ENCODE measurements at places on chromosomes 13 and 19.

DNA sequence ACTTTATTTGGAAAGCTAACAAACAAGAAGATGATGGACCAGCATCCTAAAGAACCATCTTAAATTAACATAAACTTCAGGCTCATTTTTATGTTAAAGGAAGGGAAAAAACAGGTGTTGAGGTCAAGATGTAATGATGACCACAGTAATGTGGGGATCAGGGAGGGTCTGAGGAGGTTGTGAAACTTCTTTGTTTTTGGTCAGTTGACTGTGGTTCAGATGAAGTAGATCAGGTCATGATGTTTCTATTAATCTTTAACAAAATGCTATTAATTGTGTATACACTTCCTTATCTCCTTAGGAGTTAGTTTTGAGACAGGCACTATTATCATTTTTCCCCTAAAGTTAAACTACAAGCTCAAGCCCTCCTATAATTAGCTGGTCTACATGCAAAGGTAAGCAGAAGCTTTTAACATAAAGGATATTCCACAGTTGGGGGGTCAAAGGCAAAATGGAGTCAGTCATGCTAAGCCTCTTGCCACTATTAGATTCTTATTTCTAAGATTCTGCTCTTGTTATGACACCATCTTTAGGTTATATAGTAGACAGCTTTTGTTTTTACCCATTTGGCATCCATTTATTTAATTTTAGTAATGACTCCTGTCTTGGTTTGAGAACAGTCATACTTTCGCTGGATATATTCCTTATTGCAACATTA lies 800.1 kb upstream of the PCDH9 start:
- DNase-seq, result no peak

- no peak for DNase-seq
Measured at GRCh38 chr19:40598918-40599307, 2.3 kb upstream of the LTBP4 start.

GRCh38 chr13:72666391-72666790 lies 61.0 kb downstream of the MZT1 start:
- no peak for DNase-seq

DNA sequence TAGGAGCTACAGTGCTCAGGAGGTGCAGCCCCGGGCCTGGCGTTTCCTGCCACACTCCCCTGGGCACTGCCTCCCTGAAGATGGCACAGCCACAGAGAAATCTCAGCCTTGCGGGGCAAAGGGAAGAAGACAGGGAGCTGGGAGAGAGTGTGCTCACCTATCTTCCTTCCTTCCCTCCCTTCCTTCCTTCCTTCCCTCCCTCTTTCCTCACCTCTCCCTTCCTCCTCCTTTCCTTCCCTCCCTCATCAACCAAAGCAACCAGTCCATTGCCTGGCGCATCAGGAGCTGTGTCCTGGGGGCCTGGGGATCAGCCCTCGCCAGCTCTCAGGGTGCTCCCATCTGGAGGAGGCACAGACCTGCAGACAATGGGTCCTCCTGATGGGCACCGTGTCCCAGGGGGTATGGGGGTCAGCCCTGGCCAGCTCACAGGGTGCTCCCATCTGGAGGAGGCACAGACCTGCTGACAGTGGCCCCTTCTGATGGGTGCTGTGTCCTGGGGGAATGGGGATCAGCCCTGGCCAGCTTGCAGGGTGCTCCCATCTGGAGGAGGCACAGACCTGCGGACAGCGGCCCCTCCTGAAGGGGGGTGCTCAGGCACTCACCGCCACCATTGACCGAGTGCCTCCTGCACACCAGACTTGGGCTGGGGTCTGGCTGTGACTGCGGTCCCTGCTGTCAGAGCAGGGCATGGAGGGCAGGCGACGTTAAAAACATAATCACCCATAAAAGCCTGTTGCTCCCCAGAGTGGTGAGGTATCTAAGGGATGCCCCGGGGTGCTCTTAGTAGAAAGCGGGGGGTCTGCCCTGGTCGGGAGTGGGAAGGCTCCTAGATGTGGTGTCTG lies 120.2 kb downstream of the URI1 start:
- DNase-seq, result no peak

DNA sequence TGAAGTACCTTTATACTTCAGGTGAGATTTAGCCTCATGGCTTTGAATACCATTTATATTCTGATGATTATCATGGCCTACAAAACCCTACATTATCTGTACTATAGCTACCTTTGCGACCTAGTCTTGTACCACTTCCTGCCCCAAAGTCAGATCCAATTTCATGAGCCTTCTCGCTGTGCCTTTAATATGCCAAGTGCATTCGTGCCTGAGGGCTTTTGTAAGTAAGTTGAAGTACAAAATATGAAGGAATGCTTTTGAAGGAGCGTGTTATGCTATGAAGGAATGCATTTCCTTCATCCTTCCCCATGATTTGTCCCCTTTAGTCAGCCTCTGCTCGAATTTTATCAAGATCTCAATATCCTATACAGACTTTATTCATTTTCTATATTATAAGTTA lies 9.2 kb upstream of the RASL11A start:
- DNase-seq, result no peak

DNA sequence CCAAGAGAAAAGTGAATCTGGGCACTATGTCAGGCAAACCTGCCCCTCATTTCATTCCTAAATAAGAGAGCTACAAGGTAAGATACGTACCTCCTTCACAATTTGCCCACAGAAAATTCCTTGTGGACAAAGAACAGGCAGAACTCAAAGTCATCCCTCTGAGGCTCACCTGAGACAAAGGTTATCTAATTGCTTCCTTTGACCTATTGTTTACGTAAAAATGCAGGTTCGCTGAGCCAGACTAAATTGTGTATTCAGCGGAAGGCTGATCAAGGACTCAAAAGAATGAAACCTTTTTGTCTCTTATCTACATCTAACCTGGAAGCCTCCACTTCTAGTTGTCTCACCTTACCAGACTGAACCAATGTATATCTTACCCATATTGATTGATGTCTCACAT lies 213.3 kb downstream of the POSTN start:
- DNase-seq, result no peak

DNA sequence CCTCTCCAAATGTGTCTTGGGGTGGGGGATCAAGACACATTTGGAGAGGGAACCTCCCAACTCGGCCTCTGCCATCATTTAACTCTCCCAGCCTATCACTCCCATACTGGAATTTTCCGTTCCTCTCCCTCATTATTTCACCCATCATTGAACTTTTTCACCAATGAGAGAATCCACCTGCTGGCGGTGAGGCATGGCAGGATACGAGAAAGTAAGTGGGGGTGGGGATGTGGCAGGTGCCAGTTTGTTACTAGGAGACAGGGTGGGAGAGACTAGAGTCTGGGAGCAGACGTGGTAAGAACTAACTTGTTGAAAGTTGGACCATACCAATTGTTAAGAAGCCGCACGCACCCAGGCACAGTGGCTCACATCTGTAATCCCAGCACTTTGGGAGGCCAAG lies 6.9 kb downstream of the GIPR start:
- DNase-seq, result no peak

- peak; percentile 42 for DNase-seq
Measured at GRCh38 chr13:95150555-95150954, 150.7 kb downstream of the ABCC4 start.

GRCh38 chr13:30466841-30467252 lies 1.1 kb upstream of the HMGB1 start:
- DNase-seq, result no peak

DNA sequence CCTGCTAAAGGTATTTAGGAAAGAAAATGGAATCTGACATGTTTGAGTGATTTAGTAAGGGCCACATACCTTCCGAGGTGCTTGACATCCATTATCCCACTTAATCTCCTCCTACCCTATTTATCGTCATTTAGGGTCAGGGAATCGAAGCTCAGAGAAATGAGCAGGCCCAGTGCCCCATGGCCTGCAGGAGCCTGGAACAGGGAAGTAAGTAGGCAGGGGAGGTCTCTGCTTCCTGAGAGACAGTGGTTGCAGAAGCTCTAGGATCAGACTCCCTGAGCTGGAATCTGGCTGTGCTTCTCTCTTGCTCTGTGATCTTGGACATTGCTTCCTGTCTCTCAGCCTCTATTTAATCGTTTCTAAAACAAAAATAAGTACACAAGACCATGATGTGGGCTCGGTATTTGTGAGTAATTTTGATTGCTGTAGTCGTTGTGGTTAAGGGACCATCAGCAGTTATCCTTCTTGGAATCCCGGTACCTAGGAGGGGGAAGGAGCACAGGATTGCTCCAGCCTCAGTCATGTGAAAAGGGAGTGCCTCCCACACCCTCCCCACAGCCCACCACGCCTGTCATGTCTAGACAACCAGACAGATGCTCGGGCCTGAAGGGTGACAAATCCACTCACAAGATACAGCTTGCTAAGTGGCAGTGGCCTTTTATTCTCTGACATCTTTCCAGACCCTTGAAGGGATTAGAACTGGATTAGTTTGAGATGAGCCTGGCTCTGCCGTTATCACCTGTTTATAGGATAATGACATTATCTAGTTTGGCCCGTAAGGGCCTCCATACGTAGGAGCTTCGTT lies 169.2 kb upstream of the TSHZ3 start:
- DNase-seq, result no peak

DNA sequence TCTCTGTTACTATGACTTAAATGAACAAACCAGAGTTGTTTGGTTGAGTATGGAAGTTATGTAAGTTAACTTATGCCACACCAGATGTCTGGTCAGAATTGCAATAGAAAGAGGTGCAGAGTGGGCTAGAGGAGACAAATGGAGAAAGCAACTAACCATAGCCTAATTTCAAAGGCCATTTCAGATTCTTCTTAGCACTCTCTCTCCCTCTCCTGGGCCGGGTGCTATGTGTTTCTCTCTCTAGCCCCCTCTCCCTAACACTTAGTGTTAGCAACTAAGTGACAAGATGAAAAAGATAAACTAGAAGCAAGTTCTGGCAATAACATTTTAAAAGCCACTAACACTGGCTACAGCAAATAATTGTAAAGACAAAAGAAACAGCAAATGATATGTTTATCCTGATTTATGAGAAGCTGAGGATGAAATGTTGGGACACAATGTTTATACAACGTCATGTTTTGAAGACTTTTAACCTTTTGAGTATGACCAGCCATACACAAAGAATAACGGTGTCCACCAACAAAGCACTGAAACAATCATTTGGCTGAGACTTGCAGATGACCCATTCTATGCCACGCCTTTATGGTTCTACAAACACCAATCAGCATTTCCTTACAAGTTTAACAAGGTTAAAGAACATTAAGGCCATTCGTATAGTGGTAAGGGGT lies 18.6 kb downstream of the SERPINE3 start:
- DNase-seq, result no peak

- DNase-seq, result peak; percentile 73
Measured at GRCh38 chr13:33312150-33312860, 26.8 kb upstream of the STARD13 start.

DNA sequence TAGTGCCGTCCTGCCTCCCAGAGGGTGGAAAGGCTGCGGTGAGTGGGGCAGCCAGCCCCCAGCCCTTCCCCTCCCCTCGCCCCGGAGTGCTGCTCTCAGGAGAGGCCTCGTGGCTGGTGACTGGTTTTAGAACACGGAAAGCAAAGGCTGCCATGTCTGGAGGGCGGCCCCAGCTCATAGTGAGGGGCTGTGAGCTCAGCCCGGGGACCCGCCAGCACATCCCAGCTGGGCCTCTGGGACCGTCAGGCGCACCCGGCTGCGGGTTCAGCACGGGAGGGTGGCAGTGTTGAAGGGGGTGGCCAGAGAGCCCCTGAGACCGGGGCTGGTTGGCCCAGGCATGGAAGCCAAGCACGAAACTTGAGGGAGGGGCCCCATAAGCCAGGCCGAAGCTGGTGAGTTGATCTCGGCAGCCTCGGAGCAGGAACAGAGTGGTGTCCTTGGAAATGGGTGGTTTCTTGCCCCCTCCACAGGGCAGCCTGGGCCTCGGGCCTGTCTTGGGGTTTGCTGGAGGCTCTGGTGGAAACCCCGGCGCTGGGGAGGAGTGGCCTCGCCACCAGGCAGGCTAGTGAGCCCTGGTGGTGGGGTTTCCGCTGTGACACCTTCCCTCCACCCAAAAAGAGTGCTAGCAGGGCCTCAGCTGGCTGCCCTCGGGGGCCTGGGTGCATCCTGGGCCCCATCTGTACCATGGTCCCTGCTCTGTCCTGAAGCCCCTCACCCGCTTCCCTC lies 157.7 kb downstream of the KDM4B start:
- no peak for DNase-seq

- DNase-seq, result no peak
Measured at GRCh38 chr19:1445932-1446712, 3.8 kb upstream of the APC2 start.

- DNase-seq, result peak; percentile 99
Measured at GRCh38 chr19:46461537-46461936, 9.8 kb downstream of the PNMA8A start.

DNA sequence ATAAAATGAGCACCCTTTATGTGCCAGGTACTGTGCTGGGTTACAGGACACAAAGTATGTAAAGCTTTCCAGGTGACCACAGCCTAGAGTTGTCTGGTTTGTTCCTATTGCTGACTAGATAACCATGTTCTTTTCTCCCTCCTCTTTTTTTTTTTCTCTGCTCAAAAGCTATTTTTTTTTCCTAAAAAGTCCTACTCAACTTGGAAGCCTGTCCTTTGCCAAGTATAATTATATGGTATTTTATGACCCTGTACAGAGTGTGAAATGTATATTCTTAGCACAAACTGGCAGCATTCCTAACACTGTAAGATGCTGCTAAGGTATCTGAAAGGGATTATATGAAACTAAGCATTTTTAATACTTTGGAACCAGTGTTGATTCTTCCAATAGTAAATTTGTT lies 171.0 kb downstream of the GPC6 start:
- no peak for DNase-seq

DNA sequence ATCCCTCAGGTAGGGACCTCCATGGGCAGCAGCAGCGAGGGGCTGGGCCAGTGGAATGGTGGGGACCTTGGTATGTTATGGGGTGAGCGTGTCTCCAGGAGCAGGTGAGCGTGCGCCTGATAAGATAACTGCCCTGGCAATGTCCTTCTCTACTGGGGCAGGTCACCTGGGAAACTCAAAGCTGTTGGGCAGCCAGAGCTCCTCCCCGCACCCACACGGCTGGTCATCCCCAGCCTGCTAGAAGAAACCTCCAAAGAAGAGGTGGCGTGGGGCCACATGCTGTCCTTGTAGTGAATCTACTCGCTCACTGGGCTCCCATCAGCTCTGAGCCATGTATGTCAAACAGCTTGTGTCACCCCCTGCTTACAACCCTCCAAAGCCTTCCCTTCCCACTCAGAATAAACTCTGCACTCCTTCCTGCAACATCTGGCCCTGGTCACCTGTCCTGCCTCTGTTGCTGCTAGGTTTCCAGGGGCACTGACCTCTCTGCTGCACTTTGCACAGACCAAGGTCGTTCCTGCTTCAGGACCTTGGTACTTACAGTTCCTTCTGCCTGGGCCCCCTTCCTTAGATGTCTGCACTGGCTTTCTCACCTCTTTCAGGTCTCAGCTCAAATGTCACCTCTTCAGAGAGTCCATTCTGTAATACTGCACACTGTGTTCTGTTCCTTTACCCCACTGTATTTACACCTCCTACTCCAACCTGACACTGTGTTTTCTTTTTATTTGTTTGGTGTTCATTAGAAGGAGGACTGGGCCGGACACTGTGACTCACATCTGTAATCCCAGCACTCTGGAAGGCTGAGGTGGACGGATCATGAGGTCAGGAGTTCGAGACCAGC lies 1.8 kb upstream of the ATP4A start:
- DNase-seq, result no peak

- no peak for DNase-seq
Measured at GRCh38 chr19:33691030-33691427, 69.3 kb downstream of the CHST8 start.

GRCh38 chr13:45737571-45738017 lies 35.5 kb downstream of the CBY2 start:
- DNase-seq, result no peak

GRCh38 chr19:41323430-41324125 lies 13.6 kb downstream of the CCDC97 start:
- peak; percentile 70 for DNase-seq

All from epithelial cell of esophagus (primary cell).